ENCODE measurements at places on chromosomes 1 and 21. TPM values are rescaled to one million over a fixed set of nuclear protein-coding genes. Genes with fewer than 3 reads are reported as not detected.

- H3K4me3 ChIP-seq: no peak overlapping the region
- H3K36me3 ChIP-seq: no peaks in the 10 kb centered on the region
- no peak for DNase-seq
- H3K27me3 ChIP-seq: no peaks in the 10 kb centered on the region
- H3K27ac ChIP-seq: no peak overlapping the region
- H3K4me1 ChIP-seq: peaks cover 14% of the 10 kb centered on the region
These were observed 714.3 kb downstream of the MATN1 start for GRCh38 chr1:30008998-30009657.

Gene RNF2
- total RNA-seq: 44.0 TPM

DNA sequence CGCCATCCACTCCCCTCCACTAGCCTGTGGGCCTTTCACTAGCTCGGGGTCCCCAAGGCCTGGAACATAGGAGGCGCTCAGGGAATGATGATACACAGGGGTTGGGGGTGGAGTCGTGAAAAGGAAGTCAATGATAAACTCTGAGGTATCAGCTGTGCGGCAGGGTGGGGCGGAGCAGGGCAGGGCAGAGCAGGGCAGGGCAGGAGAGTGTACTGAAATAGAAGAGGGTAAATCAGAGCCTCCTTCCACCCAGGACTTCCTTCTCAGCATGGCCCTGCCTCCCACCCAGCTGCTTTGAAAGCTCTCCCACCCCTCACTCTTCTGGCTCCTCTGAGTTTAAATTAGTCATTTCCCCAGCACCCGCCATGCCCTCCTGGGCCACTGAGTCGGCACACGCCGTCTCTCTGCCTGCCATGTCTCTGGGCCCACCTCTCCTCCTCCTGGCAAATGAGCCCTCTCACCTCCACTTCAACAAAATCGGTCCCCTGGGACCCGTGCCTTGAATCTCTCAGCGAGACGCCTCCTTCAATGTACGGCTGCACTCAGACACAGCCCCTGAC lies 16.9 kb downstream of the CAPZB start:
- H3K27me3 ChIP-seq: no peaks in the 10 kb centered on the region
- H3K36me3 ChIP-seq: peaks cover 2% of the 10 kb centered on the region
- no peak overlapping the region for H3K27ac ChIP-seq
- peaks cover 33% of the 10 kb centered on the region for H3K4me1 ChIP-seq

Gene ADGRL2
- 168 TPM for total RNA-seq

DNA sequence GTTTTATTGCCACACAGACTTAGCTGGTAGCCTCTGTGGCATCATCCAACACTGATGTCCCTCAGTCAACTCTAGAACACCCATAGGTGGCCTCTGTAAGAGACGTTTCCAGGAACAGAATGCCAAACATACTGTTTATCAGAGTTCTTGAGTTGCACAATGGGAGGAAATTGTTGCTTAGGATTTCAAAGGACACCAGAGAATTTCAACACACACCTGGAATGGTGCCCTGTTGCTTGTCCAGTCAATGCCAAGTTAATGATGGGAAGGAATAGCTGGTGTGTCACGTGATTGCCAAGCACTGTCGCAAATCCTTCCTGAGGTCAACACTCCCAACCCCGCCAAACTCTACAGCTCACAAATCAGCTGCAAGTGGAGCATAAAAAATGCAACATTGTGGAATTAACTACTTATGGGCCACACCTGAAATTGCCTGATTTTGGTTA lies 28.6 kb upstream of the DUSP23 start:
- H3K4me3 ChIP-seq: no peak overlapping the region
- H3K27me3 ChIP-seq: peaks cover 48% of the 10 kb centered on the region
- no peaks in the 10 kb centered on the region for H3K4me1 ChIP-seq
- no peak for DNase-seq
- no peaks in the 10 kb centered on the region for H3K36me3 ChIP-seq

- no peaks in the 10 kb centered on the region for H3K27me3 ChIP-seq
- H3K36me3 ChIP-seq: no peaks in the 10 kb centered on the region
- DNase-seq: no peak
These were observed 391 bp upstream of the LDLRAP1 start for GRCh38 chr1:25543005-25543424.

Gene ECM1
- 5.5 TPM for total RNA-seq

DNA sequence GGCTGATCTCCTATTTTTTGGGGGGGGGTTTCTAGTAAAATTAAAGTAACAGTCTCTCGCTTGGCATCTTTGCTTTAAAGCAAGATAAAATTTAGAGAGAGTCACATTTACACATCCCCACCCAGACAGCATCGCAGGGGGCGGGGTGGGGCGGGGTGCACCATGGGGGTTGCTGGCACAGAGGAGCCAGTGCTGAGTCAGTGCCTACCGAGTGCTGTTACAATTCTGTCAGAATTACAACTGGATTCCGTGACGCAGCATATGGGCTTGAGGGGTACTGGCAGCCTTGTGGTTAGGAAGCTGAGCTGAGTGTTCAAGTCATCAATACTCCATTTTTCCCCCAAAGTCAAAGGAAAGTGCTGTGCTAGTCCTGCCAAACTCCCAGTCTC lies 175.9 kb downstream of the PRDM16 start:
- no peak overlapping the region for H3K4me3 ChIP-seq
- no peak for DNase-seq
- peaks cover 37% of the 10 kb centered on the region for H3K4me1 ChIP-seq
- peaks cover 74% of the 10 kb centered on the region for H3K27me3 ChIP-seq
- H3K36me3 ChIP-seq: peaks cover 3% of the 10 kb centered on the region

Gene SDE2
- total RNA-seq: 18.1 TPM

DNA sequence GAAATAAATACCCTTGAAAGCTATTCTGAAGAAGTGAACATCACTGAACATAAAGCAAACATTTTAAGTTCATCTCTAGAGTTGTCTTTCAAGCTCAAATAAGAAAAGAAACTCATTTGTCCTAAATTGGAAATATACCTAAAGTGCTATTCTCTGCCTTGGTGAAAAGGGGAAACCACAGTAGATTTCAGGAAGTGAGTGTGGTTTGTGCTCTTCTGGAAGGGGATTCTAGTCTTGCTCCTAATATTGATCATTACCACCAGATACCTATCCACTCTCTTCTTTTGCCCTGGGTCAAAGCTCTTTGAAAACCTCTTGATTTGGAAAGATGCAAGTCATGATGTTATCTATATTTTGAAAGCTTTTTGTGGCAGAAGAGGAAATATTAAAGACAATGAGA lies 798.1 kb downstream of the ADGRL2 start:
- H3K4me3 ChIP-seq: no peak overlapping the region
- DNase-seq: no peak
- no peaks in the 10 kb centered on the region for H3K4me1 ChIP-seq
- H3K27me3 ChIP-seq: no peaks in the 10 kb centered on the region
- H3K27ac ChIP-seq: no peak overlapping the region

GRCh38 chr1:72568113-72568512 lies 285.8 kb upstream of the NEGR1 start:
- H3K4me3 ChIP-seq: no peak overlapping the region
- no peak overlapping the region for H3K27ac ChIP-seq
- H3K27me3 ChIP-seq: no peaks in the 10 kb centered on the region

GRCh38 chr1:93595743-93596142 lies 85.9 kb downstream of the BCAR3 start:
- H3K4me1 ChIP-seq: peaks cover 70% of the 10 kb centered on the region
- peak overlapping the region; percentile 13 for H3K27ac ChIP-seq

DNA sequence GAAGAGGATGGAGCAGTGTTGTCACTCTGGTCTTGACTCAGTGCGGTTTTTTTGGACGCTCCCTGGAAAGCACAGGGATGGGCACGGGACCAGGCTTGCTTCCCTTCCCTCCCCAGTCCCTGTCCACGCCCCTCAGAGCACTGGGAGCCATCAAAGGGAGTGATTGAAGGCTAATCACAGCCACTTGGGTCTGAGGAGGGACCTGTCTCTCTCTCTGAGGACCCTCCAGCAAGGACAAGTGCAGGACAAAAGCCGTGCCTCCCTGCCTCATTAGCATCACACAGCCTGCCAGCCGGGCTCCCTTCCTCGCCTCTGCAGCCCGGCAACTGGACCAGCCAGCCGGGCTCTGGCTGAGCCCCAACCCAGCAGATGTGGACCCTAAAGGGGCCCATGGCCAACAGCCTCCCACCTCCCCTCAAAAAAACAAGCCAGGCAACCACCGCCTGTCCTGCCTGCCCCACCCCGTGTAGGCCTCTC lies 18.6 kb upstream of the PDZK1IP1 start:
- peaks cover 18% of the 10 kb centered on the region for H3K4me1 ChIP-seq
- peaks cover 63% of the 10 kb centered on the region for H3K27me3 ChIP-seq
- H3K27ac ChIP-seq: no peak overlapping the region
- DNase-seq: no peak
- H3K36me3 ChIP-seq: no peaks in the 10 kb centered on the region
- no peak overlapping the region for H3K4me3 ChIP-seq

Gene FAM3B
- 0.23 TPM for total RNA-seq

GRCh38 chr1:161970633-161971032 lies 53.0 kb downstream of the OLFML2B start:
- H3K27me3 ChIP-seq: no peaks in the 10 kb centered on the region
- DNase-seq: no peak
- H3K36me3 ChIP-seq: peaks cover 12% of the 10 kb centered on the region
- no peak overlapping the region for H3K27ac ChIP-seq

Gene TMEM82
- not detected for total RNA-seq

- H3K4me1 ChIP-seq: peaks cover 19% of the 10 kb centered on the region
- peaks cover 5% of the 10 kb centered on the region for H3K36me3 ChIP-seq
- DNase-seq: peak; percentile 43
- H3K27me3 ChIP-seq: peaks cover 63% of the 10 kb centered on the region
- no peak within 1 kb of the TSS for H3K27ac ChIP-seq
These were observed at the start of gene COL18A1 for GRCh38 chr21:45404730-45405270. Gene COL18A1, plus strand, starts transcription at chr21:45405165. Its CDS starts 66 bp downstream, at chr21:45405231.

DNA sequence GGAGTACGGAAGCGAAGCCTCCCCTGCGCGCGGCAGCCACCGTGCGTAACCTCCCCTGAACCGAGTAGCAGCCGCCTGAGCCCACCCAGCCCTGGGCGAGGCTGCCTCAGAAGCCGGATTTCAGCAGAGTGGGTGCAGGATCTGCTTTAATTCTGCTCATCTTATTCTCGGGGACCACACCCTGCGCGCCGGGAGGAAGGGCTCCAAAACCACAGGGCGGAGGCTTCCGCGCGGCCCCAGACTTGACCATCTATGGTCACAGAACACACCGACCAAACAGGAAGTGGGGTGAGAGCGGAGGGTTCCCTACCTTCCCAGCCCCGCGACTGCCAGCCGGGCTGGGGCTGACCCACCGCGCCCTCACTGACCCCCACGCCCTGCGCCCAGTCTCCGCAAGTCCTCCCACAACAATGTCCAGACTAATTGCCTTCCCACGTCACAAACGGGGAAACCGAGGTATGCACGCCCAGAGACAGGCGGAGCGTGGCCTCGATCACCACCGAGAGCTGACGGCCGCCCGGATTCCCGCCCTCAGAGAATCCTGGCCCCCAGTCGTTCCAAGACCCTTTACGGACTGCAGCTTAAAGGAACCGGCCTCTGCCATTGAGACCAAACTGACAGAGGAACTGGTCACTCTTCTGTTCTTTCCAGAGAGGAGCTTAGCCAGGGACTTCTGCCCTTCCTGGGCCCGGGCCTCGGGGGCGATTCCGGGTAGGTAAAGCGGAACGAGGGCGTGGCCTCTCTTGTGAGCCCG lies 595 bp upstream of the CAP1 start:
- DNase-seq: peak; percentile 38
- H3K27ac ChIP-seq: peak overlapping the region; percentile 98
- peak overlapping the region; percentile 97 for H3K4me3 ChIP-seq
- no peaks in the 10 kb centered on the region for H3K36me3 ChIP-seq
- H3K4me1 ChIP-seq: peaks cover 49% of the 10 kb centered on the region

Gene PHACTR4
- total RNA-seq: 80.8 TPM

DNA sequence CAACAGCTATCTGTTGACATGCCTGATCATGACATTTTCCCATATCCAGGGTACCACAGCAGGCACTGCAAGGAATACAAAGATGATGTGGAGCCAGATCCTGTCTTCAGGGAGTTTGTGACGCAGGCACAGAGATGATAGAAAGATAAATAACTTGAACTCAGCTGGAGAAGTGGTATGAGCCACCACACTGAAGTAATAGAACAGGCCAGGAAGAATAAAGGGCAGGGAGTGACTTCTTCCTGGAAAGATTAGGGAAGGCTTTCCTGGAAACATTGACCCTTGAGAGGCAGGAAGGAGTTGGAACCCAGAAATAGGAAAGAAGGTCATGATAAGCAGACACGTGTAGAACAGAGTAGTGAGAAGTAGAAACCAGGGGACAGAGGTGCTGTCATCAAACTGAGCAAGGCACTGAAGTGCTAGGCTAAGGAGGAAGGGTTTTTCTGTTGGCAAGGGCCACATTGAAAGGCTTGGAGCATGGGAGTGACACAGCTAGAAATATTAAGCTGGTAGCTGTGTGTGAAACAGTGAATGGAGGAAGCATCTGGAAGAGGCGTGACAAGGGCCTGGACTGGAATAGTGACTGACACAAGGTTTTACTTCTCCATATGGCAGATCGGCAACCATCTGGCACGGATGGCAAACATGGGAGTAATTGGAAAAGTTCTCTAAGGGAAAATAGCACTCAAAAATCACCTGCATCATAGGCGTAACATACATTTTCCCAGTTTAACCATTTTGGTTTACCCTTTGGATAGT lies 68.4 kb downstream of the AK5 start:
- peak overlapping the region; percentile 23 for H3K27ac ChIP-seq
- H3K36me3 ChIP-seq: no peaks in the 10 kb centered on the region
- H3K4me1 ChIP-seq: peaks cover 9% of the 10 kb centered on the region

GRCh38 chr1:221246628-221247415 lies 367.6 kb downstream of the HLX start:
- DNase-seq: no peak
- no peaks in the 10 kb centered on the region for H3K27me3 ChIP-seq
- H3K27ac ChIP-seq: no peak overlapping the region

DNA sequence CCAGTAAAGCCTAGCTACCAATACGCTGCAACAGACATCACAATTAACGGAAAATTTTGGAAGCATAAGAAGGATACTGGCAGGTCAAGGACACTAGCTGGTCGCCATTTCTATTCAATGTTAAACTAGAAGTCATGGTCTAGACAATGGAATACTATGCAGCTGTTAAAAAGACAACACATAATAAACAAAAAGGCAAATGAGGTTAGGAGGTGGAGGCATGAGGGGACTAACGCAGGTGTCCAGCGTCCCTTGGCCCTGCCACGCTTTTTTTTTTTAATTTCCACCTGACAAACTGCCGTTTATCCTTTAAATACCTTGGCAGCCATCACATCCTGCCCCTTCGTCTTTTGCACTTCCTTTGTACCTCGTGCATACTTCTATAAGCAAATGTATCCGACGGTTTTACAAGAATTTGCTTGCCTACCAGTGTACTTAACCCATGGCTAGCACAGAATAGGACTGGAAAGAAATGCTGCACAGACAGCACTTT lies 698 bp upstream of the SLC22A15 start:
- no peaks in the 10 kb centered on the region for H3K36me3 ChIP-seq
- peak overlapping the region; percentile 95 for H3K4me3 ChIP-seq
- no peak for DNase-seq
- peaks cover 10% of the 10 kb centered on the region for H3K4me1 ChIP-seq
- peaks cover 34% of the 10 kb centered on the region for H3K27me3 ChIP-seq
- no peak overlapping the region for H3K27ac ChIP-seq

All from neural crest cell (in vitro differentiated cells).